ENCODE measurements at places on chromosomes 16 and 17.

DNA sequence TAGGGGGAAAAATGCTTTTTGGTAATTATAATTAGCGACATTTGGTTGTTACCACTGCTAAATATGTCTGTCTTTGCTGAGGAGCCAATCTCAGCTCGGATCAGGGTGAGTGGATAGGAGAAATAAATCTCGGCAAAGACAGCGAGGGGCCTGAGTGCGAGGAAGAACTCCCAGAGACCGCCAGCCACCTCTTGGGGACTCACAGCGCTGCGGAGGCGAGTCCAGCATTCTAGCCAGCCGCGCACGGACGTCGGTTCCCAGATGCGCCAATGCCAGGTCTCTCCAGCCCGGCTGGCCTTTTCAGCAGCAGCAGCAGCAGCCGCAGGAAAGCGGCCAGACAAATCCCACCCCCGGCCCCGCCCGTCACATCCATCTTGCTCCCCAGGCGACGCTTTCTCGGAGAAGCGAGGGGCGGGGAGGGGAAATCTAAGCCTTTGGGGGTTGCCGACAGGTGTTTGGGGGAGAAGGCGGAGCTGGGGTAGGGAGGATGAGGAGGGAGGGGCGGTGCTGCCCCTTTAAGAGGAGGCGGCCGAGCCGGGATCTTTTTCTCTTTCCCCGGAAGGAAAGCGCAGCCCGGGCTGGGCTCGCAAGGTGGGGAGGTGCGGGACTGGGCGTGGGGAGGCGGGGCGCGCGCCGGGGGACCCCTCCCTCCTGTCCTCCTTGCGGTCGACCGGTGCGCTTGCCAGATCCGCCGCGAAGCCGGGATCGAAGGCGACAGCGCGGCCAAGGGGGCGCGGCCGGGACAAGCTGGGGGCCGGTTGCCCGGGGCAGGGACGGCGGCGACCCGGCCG is at the start of gene ITGA3:
TSS of gene ITGA3 (plus strand) at position 685 of the 791 bp plus-strand sequence. CDS start 330 bp downstream, outside the sequence.
- DNase-seq: peak; percentile 87

GRCh38 chr16:89444151-89444723 is 46.1 kb downstream of the ANKRD11 start:
- DNase-seq: no peak

DNA sequence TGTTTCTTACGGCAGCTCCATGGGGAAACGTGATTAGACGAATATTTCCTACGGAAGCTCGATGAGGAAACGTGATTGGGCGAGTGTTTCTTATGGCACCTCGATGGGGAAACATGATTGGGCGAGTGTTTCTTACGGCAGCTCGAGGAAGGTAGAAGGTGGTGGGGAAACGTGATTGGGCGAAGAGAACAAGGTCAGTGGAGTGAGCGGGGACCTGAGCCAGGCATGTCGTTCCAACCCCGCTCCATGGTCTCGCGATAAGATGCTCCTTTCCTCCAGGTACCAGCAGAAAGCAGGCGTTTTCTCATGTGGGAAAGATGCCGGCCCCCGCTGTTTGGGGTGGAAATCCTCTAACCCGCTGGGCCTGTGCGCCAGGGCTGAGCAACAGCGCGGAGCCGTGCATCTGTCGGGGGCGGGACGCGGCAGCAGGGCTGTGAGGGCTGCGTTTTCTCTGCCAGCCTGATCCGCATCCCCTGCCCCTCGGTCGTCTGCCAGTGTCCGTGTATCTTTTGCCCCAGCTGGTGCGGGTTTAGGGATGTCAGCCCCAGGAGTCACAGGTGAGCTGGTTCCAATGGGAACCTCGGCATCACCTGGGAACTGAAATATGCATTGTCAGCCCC is 25.6 kb upstream of the DOC2B start:
- no peak for DNase-seq

GRCh38 chr17:59521465-59522126 is 43.8 kb upstream of the DHX40 start:
- DNase-seq: peak; percentile 74

DNA sequence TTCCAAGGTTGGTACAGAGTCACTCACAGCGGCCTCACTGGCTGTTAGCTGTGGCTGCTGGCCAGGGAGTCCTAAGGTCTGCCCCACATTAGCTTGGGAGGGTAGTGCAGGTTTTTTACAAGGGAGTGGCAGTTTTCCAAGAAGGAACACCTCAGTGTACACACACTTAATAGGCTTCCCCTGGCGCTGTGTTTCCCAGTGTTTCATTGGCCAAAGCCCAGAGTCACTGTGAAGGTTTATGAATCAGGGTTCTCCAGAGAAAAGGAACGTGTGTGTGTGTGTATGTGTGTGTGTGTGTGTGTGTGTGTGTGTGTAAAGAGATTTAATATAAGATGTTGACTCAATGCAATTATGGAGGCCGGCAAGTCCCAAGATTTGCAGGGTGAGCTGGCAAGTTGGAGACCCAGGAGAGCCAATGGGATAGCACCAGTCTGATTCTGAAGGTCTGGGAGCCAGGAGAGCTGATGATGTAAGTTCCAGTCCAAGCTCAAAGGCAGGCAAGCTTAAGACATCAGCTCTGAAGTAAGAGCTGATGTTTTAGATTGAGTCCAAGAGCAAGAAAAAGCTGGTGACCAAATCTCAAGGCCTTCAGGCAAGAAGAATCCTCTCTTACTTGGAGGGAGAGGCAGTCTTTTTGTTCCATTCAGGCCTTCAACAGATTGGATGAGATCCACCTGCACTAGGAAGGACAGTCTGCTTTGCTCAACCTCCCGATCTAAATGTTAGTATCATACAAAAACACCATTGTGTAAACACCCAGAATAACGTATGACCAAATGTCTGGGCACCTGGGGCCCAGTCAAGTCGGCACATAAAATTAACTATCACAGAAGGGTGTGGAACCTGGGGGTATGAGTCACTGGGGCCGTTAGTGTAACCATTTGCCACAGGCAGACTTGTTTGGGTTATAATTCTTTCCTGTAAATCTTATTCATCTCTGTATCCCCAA is 206.8 kb downstream of the PRKCA start:
- peak; percentile 61 for DNase-seq

GRCh38 chr17:34382621-34383124 is 19.6 kb upstream of the CCL1 start:
- DNase-seq: peak; percentile 94
